Fibroblast of the aortic adventitia (primary cell): ENCODE measurements at places on chromosomes 3 and 15.
A peak's percentile ranks its signal among the peaks of the same experiment; 100 is the strongest.

DNA sequence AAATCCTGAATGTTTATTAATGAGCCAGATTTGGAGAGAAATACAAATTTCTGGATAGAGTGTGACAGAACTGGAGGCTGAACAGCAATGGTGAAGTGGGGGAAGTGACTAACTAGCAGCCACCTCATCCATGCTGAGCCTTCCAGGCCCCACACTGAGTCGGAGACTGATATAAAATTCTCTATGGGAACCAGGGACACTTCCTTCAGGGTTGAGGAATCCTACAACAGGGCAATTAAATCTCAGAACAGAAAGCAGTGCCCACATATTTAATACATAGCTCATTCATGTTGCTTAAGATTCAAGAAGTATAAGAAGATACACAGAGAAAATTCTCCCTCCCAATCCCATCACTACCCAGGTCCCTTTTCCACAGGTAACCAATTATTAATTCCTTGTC, 49.3 kb downstream of the HACD2 start:
- DNase-seq = peak; percentile 38

GRCh38 chr3:40086890-40087883, 222.3 kb upstream of the EIF1B start:
- peak; percentile 57 for DNase-seq

GRCh38 chr3:108887777-108888176, 65.2 kb downstream of the TRAT1 start:
- no peak for DNase-seq

GRCh38 chr3:37920156-37920699, 58.5 kb downstream of the CTDSPL start:
- DNase-seq = no peak

DNA sequence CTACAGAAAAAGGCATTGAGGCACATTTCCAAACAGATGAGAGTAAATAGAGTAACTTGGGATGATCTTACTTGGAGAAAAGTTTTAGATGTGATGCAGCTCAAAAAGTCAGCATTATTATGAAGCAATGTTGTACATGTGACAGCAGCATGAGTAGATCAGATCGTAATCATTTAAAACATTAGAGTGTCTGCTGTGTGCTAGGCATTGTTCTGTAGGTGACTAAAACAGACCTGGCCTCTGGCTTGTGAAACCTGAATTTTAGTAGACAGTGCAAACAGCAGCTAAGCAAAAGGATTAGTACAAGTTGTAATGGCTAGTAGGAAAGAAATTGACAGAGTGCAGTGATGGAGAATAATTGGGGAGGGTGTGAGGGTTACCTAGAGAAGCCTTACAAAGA, 15.1 kb downstream of the UBE2E1 start:
- DNase-seq = no peak

- no peak for DNase-seq
These were observed 72.5 kb upstream of the ACAN start for GRCh38 chr15:88730751-88731150.

DNA sequence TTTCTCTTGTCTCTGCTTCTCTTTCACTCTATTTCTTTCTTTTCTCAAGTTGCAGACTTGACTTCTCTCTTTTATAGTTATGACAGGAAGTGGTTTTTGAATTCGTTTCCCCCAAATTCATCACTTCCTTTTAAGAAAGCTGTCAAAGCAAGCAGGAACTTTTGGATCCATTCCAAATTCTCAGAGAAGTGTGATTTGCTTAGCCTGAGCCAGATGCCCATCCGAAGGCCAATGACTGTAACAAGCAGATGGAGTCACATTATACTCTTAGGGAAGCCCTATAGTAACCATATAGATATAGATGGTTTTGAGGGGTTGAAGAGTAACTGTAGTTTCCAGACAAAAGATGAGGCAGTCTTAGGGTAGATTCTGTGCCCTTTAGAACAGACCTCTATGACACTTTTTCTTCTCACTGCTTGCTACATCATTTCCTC, 592.0 kb upstream of the KCNMB2 start:
- DNase-seq = no peak

GRCh38 chr3:35565048-35565447, 74.3 kb upstream of the ARPP21 start:
- no peak for DNase-seq

- DNase-seq = peak; percentile 93
These were observed 186.9 kb downstream of the KLHL25 start for GRCh38 chr15:85607842-85608241.

GRCh38 chr3:70992131-70992530, 591.4 kb downstream of the FOXP1 start:
- no peak for DNase-seq

DNA sequence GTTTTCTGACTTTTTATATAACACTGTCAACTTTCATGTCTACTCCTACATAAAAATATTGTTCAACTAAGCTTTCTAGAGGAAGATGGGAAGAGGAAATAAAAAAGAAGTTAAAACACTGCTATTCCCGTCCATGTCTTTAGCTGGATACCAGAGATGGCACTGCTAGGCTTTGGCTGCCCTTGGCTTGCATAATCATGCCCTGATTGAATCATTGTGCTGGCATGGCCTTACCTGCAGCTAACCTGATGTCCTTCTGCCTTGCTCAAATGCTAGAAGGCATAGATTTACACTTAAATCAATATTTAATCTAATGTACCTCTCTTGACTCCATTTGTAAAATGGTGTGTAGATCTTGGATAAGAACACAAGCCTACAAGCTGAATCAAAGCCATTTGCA, 539.7 kb upstream of the IL12A start:
- no peak for DNase-seq

- no peak for DNase-seq
These were observed 301.7 kb upstream of the RORA start for GRCh38 chr15:61530769-61531168.

- no peak for DNase-seq
These were observed 93.1 kb upstream of the ZBED2 start for GRCh38 chr3:111688190-111688800.
